ENCODE measurements at places on chromosomes 12 and 14. TPM values are rescaled to one million over a fixed set of nuclear protein-coding genes. Genes with fewer than 3 reads are reported as not detected.
A peak's percentile ranks its signal among the peaks of the same experiment; 100 is the strongest.

GRCh38 chr14:100428727-100429126, 105.6 kb downstream of the SLC25A47 start:
- DNase-seq: no peak

DNA sequence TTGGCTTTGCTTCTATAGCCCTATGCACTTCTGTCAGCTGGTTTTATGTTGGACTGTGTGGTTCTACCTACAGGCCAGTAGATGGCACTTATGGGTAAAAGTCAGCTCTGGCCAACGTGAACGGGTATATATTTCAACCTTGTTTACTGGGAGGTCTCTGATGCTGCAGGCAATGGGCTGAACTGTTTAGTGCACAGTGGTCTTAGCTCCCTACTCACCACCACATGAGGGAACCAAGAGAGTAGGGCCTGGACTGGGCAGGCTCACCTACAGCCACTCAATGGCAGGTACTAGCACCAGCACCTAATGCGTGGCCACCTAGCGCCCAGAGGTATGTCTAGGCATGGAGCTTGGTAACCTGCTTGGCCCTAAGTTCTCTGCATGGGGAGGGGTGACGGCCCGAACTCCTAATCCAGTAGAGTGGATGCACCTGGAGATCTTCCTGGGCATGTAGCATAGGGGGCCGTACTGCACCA, 481.8 kb downstream of the TMEM117 start:
- DNase-seq: no peak

- DNase-seq: no peak
Measured at GRCh38 chr14:73452341-73453186, 5.8 kb downstream of the NUMB start.

DNA sequence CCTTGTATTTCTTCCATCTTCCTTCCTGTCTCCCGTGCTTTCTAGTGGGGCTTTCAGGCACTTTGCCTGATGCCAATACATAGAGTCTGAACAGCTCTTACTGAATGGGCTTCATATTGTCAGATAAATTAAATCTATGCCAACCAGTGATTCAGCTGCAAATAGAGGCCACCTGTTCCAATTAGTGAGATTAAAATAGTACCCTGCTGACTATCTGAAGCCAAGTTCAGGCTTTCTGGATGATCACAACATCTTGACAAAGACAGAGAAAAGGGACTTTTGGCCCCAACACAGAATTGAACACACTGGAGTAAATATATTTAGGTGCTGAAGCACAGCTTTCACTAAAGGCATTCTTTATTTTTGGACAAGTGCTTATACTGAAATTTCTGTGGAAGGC, 11.8 kb downstream of the TMCC3 start:
- DNase-seq: no peak

DNA sequence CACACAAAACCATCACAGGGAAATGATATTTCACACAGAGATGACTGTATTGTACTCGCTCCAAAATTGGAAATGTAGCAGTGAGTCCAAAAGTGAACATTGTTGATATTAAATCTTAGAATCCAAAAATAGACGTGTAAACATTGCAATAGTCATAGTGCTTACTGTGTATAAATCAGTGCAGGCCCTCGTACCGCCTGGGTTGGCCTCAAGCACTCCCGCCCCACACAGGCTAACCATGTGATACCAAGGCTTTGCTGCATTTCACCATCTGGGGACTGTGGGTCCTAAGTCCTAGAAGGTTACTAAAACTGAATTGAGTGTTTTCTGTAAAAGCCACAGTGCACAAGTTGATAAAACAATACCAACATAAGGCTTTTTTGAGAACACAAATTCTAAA, 107.3 kb downstream of the PPP2R5E start:
- DNase-seq: no peak

DNA sequence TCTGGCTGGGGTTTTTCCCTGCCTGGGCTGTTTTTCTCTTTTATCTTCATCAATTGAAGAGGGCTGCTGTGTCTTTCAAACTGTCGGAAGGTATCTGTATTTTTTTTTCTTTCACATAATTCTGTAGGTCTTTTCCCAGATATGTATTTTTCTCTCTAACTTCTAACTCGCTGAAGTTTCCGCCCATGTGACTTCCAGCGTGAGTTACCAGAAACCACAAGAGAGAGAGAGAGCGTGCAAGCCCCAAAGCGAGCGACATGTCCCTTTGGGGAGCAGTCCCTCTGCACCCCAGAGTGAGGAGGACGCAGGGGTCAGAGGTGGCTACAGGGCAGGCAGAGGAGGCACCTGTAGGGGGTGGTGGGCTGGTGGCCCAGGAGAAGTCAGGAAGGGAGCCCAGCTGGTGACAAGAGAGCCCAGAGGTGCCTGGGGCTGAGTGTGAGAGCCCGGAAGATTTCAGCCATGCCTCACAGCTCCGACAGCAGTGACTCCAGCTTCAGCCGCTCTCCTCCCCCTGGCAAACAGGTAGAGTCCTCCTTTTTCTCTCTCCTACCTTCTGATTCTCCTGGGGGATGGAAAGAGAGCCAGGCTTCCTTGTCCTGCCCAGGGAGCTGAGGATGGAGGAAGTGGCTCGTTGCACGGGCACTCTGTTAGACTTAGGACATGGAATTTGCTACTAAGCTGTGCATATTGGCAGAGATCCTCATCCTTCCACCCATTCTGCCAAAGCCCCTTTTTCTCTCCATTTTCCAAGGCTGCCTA, at the start of gene BATF:
BATF (plus strand) TSS at position 246 of the 759 bp plus-strand sequence; CDS start at position 460, 214 bp downstream.
- peak; percentile 64 for DNase-seq

DNA sequence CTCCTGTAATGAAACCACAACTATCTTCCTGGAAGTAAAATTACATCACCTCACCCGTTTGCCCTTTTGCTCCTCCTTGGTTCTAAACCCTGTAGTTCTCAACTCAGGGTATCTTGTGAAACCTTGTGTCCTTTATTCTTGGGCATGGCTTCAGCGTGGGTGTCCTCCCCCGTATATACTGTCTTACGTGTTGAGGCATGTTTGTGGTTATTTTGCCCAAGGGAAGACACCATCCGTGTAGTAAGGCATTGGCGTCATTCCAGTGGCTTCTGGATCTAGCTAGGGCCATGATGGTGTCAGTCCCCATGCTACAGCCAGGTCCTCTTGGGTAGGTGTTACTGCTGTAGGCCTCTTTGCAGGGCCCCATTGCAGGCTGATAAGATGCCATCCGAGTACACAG, 115.4 kb downstream of the ZFP36L1 start:
- peak; percentile 37 for DNase-seq

DNA sequence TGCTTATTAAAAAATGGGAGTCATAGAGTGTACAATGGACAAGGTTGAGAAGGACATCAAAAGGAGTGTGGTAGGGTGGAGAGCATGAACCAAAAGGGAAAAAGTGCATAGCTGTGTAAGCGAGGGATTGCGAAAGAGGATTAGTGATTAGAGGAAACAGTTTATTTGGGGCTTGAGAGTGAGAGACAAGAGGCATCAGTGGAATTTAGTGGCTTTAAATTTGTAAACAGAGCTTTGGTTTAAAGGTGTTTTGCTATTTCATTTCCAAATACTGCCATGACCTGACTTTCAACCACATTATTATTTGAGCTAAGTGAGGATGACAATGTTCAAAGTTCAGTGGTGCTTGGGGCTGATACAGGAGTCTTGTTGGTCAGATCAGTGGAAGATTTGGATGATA, 53.4 kb downstream of the SLC16A7 start:
- DNase-seq: no peak

GRCh38 chr14:66628636-66629035, 120.7 kb downstream of the GPHN start:
- DNase-seq: no peak

- DNase-seq: no peak
Measured at GRCh38 chr12:110689281-110690126, 589 bp upstream of the HVCN1 start.

- DNase-seq: no peak
Measured at GRCh38 chr12:109218996-109219395, 90.1 kb downstream of the FOXN4 start.

GRCh38 chr12:55717011-55718007, 1.5 kb downstream of the BLOC1S1 start:
- no peak for DNase-seq

- DNase-seq: no peak
Measured at GRCh38 chr12:124862768-124863415, 772 bp downstream of the SCARB1 start.

- DNase-seq: no peak
Measured at GRCh38 chr14:102878970-102879460, 43.4 kb upstream of the AMN start.

GRCh38 chr12:3087758-3088650, 10.8 kb downstream of the TSPAN9 start:
- no peak for DNase-seq

DNA sequence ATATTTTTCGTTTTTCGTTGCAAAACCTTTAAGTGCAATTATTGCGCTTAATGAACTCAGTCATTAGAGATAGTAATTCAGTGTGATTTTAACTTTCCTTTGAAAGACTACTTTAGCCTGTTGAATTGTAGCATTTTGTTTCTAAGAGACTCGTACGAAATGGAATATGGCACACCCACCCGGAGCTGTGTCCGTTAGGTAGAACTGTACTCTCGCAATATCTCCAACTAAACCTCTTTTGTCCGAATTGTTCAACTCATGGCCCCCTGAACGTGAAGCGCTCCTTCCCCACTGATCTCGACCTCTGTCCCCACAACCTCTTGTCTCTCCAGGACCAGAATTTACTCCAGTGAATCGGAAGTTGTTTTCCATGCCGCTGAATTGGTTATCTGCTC, 800 bp downstream of the PCNX4 start:
- no peak for DNase-seq

GRCh38 chr12:114682785-114683708, 928 bp downstream of the TBX3 start:
- DNase-seq: no peak

DNA sequence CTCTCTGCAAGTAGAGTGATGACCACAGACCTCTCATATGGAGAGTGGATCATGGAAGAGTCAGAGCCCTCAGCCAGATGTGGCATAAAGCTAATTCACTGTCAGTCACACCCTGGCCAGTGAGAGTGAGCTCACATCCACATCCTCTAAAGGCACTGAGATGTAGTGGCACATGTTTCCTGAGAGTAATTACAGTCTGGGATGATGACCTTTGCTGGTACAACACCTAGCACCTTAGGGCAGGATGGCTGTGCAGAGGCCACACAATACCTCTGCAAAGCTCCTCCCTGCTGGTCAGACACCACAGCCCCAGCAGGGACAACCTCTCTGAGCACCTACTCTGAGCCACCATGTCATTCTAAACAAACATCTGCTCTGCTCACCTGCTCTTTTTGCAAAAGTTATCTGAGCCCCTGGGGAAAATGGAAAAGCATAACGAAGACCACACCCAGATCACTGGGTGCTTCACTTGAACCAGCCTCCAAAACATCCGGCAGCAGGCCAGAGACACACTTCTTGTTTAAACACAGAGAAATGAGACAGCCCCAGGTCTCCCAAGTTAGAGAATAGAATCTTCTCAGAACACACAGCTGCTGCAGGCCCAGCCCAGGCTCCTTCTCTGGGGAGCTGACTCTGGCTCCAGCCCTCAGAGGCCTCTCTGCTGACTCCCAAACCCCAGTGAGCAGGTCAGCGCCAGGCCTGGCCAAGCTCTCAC, 30.3 kb downstream of the PITPNM2 start:
- DNase-seq: peak; percentile 77

GRCh38 chr14:52175982-52176502, 91.5 kb upstream of the PTGDR start:
- DNase-seq: no peak

COCH gene
- 0.57 TPM for total RNA-seq

NGB gene
- not detected for total RNA-seq

C3AR1 gene
- 0.54 TPM for total RNA-seq

GRIN2B gene
- total RNA-seq: not detected

AKAP6 gene
- 3.3 TPM for total RNA-seq

COPZ1 gene
- total RNA-seq: 99.1 TPM

ADAM21 gene
- 0.39 TPM for total RNA-seq

KRT75 gene
- total RNA-seq: not detected

PYGL gene
- total RNA-seq: 0.30 TPM
